ENCODE measurements at places on chromosomes 2 and 18.
A peak's percentile ranks its signal among the peaks of the same experiment; 100 is the strongest.

GRCh38 chr2:133848111-133848649 lies 279.9 kb upstream of the NCKAP5 start:
- DNase-seq = peak; percentile 45

- DNase-seq = peak; percentile 90
Measured at GRCh38 chr18:55998071-55998522, 410.1 kb upstream of the TCF4 start.

DNA sequence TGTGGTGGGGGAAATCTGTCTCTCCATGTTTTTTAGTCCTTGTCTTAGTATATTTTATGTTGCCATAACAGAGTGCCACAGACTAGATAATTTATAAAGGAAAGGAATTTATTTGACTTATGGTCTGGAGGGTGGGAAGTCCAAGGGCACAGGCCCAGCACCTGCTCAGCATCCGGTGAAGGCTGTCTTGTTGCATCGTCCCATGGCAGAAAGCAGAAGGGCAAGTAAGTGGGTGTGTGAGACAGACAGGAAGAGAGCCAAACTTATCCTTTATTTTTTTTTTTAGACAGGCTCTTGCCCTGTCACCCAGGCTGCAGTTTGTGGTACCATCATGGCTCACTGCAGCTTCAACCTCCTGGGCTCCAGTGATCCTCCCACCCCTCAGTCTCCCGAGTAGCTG lies 98.1 kb downstream of the HS1BP3 start:
- no peak for DNase-seq

DNA sequence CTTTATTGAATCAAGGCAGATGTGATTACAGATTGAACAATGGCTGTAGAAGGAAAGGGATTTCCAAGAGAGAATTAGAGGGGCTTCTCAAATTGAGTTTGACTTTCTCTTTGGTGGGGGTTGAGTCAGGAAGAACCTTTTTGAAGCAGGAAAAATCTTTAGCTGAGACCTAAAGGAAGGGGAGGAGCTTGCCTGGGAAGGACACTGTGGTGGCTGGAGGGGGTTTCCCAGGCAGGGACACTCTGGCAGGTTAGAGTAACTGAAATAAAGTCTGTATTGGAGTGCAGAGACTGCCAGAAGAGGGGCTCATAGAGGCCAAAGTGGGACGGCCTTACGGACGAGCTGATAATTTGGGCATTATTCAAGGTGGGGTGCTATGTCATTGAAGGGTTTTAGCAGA lies 69.3 kb downstream of the NEDD4L start:
- DNase-seq = no peak

DNA sequence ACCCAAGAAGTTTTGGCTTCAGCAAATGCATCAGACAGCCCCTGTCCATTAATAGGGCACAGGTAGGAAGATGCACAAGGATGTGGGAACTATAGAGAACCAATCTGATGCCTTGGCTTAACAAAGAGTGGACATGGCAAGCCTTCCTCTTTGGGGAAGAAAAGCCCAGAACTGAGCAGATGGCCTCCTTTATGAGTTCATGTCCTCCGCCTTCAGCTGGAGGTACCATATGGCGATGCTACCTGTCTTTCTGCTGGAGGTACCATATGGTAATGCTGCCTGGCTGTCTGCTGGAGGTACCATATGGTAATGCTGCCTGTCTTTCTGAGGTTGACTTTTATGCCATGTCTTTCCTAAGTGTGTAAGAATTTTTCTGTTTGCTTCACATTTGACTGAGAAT lies 6.0 kb downstream of the RETREG2 start:
- DNase-seq = no peak

DNA sequence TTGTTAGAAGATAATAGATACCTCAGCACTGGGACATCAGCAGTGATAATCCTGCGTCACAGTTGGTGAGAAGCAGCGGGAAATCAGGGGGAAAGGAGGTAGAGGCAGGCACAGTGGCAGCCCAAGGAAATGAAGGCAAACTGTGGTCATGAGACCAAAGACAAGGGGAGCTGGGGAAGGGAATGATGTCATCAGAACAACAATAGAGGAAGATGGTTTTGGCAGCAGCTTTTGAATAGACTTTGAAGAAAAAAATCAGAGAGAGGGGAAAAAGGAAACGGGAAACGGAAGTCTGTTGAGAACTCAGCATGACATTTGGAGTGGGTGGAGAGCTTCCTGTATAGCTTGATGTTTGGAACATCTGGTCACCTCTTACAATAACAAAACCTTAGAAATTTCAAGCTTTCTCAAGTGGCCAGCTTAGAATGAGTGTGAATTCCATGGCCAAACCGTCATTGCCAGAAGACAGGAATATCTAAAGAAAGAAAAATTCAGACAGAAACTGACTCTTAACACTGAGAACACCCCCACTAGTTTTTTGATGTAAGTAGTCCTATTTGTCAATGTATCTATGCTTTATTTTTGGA lies 18.4 kb upstream of the YES1 start:
- DNase-seq = peak; percentile 47

GRCh38 chr2:239827523-239827890 lies 197.6 kb downstream of the NDUFA10 start:
- no peak for DNase-seq

GRCh38 chr2:236499691-236500578 lies 69.7 kb upstream of the ACKR3 start:
- DNase-seq = no peak

DNA sequence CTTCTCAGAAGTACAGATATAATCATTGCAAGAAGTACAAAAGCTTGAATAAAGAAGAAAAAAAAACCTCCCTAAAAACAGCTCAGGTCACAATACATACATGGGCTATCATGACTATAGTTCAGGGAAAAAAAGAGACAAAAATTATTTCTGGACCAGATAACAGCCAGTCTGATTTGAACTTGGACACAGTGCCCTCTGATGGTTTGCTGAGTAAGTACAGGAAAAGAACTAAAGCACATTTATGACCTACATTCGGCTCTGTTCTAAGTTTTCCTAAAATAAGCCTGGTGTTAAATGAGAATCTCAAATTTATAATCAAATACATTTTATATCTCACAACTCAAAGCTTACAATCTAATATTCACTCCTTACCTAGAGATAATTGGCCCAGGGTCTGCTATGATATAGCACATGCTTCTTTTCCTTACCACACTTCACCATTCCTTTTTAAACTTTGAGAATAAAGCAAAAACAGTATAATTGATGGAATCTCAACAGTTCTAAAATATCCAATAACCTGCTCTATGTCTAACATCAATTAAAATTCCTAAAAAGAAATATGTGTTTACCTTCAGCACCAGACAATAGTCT lies 81.1 kb downstream of the RAPH1 start:
- peak; percentile 48 for DNase-seq

DNA sequence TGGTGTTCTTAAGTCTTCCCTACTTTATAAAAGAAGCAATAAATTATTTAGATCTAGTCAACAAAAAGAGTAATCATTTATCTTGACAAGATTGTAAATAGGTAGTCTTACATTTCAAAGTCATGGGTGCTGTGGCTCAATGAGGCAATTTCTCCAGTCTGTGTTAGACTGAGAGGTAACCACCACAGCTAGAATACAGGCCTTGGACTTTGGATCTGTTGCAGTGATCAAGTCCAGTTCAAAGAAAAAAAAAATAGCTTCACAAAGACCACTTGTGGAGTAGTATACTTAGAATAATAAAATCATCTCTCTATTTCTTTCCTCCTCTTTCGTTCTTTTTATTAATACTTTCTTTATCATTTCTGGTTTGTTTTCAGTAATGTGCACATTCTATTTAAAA lies 93.1 kb upstream of the FSIP2 start:
- DNase-seq = no peak

DNA sequence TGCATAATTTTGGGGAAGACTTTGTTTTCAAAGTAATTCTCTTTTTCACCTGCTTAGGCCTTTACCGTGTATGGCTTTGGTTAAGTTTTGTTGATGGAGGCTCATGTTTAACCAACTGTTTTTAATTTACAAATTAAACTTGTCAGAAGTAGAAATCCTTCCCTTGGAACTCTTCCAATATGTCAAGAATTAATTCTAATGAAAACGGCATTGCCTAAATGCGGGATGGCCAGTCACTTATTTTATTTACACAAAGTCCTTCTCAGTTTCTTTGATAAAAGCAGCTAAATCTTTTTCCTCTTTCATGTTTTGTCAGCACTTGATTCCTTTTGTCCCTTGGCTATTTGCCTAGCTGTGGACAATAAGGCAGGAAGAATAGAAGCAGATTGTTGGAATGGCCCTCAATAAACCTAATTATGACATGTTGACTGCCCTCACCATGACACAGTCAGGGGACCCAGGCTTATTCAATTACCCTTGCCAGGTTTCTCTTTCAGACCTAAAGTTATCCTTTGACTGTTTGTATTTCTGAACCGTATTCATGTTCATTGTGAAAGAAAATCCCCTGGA lies 26.3 kb downstream of the PAX3 start:
- no peak for DNase-seq
